Epithelial cell of proximal tubule (primary cell): ENCODE measurements at places on chromosomes 5 and 9. TPM values are rescaled to one million over a fixed set of nuclear protein-coding genes. Genes with fewer than 3 reads are reported as not detected.

The COL27A1 gene
- 8.5 and 9.1 TPM in 2 replicates for total RNA-seq

The ROPN1L gene
- total RNA-seq, result 1.1 TPM in 1 of 2 replicates, not detected in the other

The PCDHGB3 gene
- total RNA-seq, result 0.14 and 1.1 TPM in 2 replicates

The SLC34A1 gene
- not detected in 2 replicates for total RNA-seq

The PTGES2 gene
- 58.5 and 91.0 TPM in 2 replicates for total RNA-seq

The PCDHGB6 gene
- total RNA-seq, result 1.4 and 3.4 TPM in 2 replicates

The NUTM2F gene
- total RNA-seq, result not detected in 2 replicates

The TMEM252 gene
- not detected in 2 replicates for total RNA-seq

The GADD45G gene
- not detected in 2 replicates for total RNA-seq

The PCDHGA6 gene
- total RNA-seq, result 0.35 and 0.36 TPM in 2 replicates

The CDH9 gene
- not detected in 2 replicates for total RNA-seq

The SLC4A9 gene
- not detected in 2 replicates for total RNA-seq

GRCh38 chr9:70255486-70255885 lies 3.3 kb upstream of the SMC5 start:
- no peak for DNase-seq

GRCh38 chr9:88015606-88016005 lies 41.3 kb upstream of the CDK20 start:
- no peak for DNase-seq

DNA sequence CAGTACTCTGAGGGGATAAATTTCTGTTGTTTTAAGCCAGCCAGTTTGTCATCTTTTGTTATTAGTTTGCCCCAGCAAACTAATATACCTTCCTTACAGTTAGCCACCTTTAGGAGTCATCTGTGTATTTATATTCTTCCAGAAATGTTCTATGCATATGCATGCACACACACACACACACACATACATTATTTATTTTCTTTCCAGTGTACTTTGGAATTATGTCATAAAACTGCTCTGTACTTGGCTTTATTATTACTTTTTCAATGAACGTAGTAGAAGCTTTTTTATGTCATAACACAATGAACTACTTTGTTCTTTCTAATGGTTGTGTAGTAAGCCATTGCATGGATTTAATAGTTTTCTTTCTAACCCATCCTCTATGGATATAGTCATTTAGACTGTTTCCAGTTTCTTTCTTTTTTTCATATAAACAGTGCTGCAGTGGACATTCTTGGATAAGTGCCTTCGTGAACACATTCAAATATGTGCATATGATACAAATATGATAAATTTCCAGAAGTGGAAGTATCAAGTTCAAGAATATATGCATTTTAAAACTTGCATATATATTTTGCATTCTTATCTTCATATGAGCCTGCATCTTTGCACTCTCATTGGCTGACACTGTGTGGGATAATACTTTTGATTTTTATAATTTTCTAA lies 26.6 kb upstream of the DAB2 start:
- no peak for DNase-seq

- no peak for DNase-seq
Observed at GRCh38 chr5:116518423-116518822, 56.2 kb downstream of the SEMA6A start.

- DNase-seq, result no peak
Observed at GRCh38 chr9:131839281-131840084, 99.6 kb upstream of the RAPGEF1 start.

GRCh38 chr9:5427005-5427404 lies 10.7 kb downstream of the PLGRKT start:
- no peak for DNase-seq

DNA sequence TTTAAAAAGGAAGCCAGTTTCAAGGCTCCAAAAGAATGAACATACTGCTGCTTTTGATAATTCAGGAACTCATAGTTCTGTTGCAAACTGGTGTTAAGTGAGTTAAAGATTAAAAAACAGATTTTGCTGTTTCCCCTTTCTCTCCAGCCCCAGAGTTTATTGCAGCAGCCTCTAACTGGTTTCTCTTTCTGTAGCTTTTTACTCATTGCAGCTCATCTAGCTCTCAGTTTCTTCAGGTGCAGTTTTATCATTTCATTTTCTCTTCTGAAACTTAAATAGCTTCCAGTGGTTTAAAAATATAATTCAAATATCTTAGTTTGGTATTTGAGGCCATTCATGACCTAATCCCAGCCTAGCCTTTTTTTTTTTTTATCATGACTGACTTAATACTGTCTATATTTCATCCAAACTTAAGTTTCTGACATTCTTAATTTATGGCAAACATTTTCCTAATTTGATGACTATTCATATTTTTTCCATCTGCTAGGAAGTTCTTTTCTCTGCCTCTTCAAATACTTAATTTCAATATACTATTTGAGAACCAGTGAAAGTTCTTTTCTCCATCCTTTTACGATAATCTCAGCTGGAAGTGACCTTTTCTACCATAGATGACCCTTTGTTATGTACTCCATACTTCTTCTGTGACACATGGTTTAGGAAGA lies 252.7 kb upstream of the GRIA1 start:
- DNase-seq, result no peak

DNA sequence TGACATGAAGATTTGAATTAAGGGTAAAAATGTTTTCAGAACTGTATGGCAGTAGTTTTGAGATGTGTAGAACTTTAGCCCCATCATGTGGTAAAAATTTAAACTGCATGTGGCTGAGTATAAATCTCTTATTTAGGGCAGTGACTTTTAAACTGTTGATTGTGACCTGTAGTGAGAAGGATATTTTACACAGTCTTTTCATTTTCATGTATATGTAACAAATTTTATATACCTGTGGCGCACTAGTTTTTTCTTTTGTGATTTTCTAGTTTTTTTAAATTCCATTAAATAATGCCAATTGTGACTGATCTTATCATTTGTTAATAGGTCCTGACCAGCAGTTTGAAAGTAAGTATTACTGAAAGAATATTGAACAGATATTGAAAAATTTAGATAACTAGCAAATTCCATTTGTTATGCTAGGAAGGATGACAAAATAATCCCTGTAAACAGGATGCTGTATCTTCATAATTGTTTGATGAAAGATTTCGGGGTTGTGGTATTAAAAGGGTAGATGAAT lies 47.2 kb downstream of the GPBP1 start:
- no peak for DNase-seq

DNA sequence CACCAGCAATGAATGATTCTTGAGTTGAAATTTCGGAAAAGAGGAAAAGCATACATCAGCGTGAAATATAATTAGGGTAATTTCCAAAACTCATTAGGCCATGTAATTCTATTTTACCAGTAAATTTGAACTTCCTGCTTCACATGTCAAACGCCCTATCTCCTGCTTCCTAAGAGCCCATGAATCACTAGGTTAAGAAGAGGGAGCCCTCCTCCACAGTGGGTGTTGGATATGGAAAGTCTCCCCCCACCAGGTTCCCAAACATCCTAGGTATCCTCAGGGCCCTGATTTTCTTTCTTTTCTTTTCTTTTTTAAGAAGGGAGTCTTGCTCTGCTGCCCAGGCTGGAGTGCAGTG lies 115.2 kb downstream of the SUSD1 start:
- DNase-seq, result no peak

- DNase-seq, result no peak
Observed at GRCh38 chr5:173901705-173902104, 13.6 kb downstream of the CPEB4 start.

DNA sequence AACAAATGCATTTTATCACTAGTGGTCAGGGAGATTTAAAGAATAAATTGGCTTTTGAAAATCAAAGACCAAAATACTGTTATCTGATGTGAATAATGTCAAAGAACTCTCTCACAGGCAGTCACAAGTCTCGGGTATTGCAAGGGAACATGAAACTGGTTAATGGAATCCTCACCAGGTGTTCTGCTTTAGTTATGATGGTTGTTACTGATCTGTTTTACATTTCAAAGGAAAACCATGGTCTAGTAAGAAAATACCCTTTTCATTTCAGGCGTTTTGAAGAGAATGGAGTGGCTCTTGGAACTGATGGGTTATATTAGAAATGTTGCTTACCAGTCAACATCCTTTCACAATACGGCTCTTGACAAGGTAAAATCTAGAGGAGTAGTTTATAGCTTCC lies 43.4 kb downstream of the HACD4 start:
- DNase-seq, result no peak

DNA sequence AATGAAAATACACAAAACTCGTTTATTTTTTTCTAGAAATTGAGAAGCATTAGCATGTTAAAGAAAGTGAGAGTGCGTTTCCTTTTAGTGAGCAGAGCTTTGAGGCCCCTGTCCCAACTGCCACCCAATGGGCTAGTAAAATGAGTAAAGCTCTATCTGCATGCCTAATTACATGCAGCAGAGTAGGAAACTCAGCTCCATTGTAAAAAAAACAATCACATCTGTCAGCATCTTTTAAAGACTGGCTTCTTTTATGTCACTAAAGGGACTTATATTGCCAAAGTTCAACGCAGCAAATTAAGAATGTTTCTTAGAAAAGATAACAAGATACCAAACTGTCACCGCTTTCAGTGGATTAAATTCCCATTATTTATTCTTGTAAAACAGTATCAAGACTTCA lies 154.0 kb downstream of the SNCAIP start:
- no peak for DNase-seq

DNA sequence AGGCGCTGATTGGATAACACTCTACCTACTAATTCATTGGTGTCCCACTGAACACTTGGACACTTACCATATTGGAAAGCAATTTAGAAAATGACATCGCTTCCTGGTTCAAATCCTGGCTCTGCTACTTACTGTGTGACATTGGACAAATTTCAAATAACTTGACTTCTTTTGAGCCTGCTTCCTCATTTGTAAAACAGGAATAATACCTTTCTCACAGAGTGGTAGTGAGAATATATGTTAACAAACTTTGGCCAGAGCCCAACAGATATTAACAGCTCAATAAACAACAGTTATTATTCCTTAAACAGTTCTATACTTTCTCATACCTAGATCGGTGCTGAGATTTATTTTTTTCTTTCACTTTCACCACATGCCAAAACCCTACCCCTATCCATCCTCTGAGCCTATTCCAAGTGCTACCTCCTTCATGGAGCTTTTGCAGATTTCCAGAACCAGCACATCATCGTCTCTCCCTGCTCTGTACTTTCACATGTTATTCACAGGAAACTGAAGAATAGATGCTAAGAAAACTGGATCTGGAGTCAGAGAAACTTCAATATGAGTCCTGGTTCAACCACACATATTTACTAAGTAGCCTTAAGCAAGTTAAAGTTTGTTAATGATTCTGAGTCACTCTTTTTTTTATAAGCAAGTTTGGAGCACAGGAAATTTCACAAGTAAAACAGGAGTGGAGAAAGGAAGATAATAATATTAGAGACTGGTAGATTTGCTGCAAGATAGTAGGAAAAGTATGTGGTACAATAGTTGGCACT lies 92.3 kb downstream of the STRBP start:
- peak; percentile 15 for DNase-seq

DNA sequence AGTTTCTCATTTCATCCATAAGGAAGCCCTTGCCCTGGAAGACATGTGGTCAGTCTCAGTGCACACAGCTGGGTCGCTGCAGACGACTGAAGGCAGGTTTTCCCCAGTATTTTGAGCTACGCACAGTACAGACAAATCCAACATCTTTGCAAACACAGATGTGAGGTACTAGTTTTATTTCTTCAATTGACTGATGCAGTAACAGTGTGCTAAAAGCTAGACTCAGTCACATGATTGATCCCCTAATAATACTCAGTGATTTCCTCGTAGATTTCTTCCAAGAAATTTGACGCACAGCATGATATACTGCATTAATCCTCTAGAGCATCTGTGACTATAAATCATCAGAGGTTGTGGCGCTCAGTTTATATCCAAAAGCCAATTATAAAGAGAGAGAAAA lies 346.1 kb downstream of the DIRAS2 start:
- DNase-seq, result no peak

DNA sequence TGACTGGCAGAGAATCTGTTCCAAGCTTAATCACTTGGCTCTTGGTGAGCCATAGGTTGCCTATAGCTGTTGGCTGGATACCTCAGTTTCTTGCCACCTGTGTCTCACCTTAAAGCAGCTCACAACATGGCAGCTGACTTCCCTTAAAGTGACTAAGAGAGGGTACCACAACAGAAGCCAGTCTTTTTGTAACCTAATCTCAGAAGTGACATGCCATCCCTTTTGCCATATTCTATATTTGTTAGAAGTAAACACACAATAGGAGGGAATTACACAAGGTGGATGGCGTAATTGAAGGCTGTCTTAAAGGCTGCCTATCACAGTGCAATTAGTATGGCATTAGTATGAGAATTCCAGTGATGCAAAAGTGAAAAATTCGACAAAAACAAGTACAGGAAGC lies 28.1 kb downstream of the NIPBL start:
- DNase-seq, result no peak

GRCh38 chr5:112061666-112062065 lies 304.7 kb upstream of the NREP start:
- no peak for DNase-seq

DNA sequence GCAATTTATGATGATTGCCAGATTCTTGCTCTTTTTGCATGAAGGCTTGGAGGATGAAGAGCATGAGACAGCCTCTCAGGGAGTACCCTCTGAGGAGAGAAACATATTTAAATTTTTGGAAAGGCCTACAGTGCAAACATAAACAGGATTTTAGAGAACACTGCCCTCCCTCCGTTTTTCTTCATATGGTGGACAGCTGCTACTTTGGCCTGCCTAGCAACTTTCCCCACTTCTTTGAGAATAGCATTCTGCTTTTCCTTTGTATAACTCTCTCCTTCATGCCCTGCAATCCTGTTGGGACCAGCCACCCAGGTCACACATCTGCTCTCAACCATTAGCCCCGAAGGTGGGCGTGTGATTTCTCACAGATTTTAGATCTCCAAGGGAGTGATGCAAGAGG lies 20.5 kb upstream of the TXN start:
- no peak for DNase-seq

DNA sequence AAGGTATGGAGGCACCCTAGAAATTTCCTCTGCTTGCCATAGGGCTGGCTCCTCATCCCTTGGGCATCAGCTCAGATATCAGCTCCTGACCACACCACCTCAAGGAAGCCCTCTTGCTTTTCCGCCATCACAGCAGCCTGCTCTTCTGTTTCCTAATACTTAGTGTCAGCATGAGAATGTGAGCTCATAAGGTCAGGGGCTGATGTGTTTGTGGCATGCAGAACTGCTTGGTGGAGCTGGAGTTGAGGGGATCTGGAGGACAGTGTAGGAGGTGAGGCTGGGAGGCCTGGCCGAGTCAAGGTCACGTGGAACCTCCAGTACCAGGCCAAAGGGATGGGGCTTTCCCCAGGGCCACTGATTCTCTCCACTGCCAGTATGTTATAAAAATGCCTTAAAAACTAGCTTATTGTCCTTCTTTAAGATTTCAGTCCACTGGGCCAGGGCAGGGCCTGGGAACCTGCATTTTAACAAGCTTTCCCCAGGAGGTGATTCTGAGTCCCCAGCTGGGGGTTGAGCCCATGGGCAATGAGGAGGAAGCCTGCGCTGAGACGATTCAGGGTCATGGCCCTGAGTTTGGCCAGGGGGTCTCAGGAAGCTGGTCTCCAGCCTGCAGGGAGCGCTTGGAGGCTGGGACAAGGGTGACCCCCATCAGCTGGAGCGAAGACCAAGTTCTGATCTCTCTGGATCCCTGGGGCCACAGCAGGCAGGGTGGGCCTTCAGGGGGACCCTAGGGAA lies 28.6 kb downstream of the DAB2IP start:
- no peak for DNase-seq
